ENCODE measurements at places on chromosomes 12 and 14. TPM values are rescaled to one million over a fixed set of nuclear protein-coding genes. Genes with fewer than 3 reads are reported as not detected.

Gene NAV3
- 69.9 TPM for total RNA-seq

Gene KRT83
- total RNA-seq = not detected

Gene LGR5
- total RNA-seq = not detected

Gene COPZ1
- 204 TPM for total RNA-seq

Gene HOXC6
- total RNA-seq = 4.9 TPM

Gene KLHL33
- not detected for total RNA-seq

Gene PMEL
- total RNA-seq = 0.13 TPM

Gene NEK9
- total RNA-seq = 27.6 TPM

Gene GRIP1
- not detected for total RNA-seq

Gene SERPINA1
- not detected for total RNA-seq

Gene FKBP4
- total RNA-seq = 27.6 TPM

Gene DDX24
- total RNA-seq = 125 TPM

Gene GAS2L3
- 14.8 TPM for total RNA-seq

Gene PELI2
- total RNA-seq = 12.3 TPM

Gene LRP1-AS
- not detected for total RNA-seq

Gene ARHGAP9
- total RNA-seq = not detected

Gene NOS1
- not detected for total RNA-seq

Gene GPR162
- total RNA-seq = 0.51 TPM

Gene CDKN3
- total RNA-seq = 20.1 TPM

Gene ACSM4
- total RNA-seq = not detected

Gene DNAH10
- total RNA-seq = 0.11 TPM

Gene NEUROD4
- total RNA-seq = not detected

Gene SLC39A2
- total RNA-seq = not detected

Gene RDH11
- total RNA-seq = 59.1 TPM

Gene CLEC9A
- total RNA-seq = not detected

Gene FAM186B
- total RNA-seq = 1.4 TPM

Gene DEGS2
- not detected for total RNA-seq

Gene KLRC2
- not detected for total RNA-seq

Gene LBHD2
- total RNA-seq = not detected

Gene BBOF1
- total RNA-seq = 3.5 TPM

Gene CPNE8
- 3.2 TPM for total RNA-seq

Gene KRT7
- 5.7 TPM for total RNA-seq

Gene CLEC4C
- not detected for total RNA-seq

Gene KLRC4
- total RNA-seq = not detected

Gene SLCO1B1
- not detected for total RNA-seq

Data from GM23248 (cell line).